Type B pancreatic cell (in vitro differentiated cells): ENCODE measurements at places on chromosomes 3 and 15. TPM values are rescaled to one million over a fixed set of nuclear protein-coding genes. Genes with fewer than 3 reads are reported as not detected.
A peak's percentile ranks its signal among the peaks of the same experiment; 100 is the strongest.

GRCh38 chr3:51687431-51688205 lies 16.6 kb downstream of the TEX264 start:
- H3K4me1 ChIP-seq, result no peaks in the 10 kb centered on the region
- H3K27me3 ChIP-seq, result no peaks in the 10 kb centered on the region
- no peak for DNase-seq
- no peak overlapping the region for H3K4me3 ChIP-seq
- H3K27ac ChIP-seq, result no peak overlapping the region

- peaks cover 19% of the 10 kb centered on the region for H3K4me1 ChIP-seq
- H3K27me3 ChIP-seq, result no peaks in the 10 kb centered on the region
- H3K27ac ChIP-seq, result no peak overlapping the region
- DNase-seq, result no peak
- H3K4me3 ChIP-seq, result no peak overlapping the region
Measured at GRCh38 chr3:70999730-71000129, 583.8 kb downstream of the FOXP1 start.

DNA sequence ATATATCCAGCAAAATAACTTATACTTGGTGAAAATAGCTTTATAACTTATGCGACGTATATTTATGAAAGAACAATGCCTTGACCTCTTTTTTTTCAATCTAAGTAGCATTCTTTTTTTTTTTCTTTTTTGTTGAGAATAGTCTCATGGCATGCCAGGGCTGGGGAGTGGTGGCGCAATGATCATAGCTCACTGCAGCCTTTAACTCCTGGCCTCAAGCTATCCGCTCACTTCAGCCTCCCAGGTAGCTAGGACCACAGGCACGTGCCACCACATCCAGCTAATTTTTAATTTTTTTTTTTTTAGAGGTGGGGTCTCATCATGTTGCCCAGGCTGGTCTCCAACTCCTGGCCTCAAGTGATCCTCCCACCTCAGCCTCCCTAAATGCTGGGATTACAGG lies 43.5 kb downstream of the RAB8B start:
- peaks cover 26% of the 10 kb centered on the region for H3K4me1 ChIP-seq
- no peak for DNase-seq
- H3K27me3 ChIP-seq, result no peaks in the 10 kb centered on the region
- H3K27ac ChIP-seq, result no peak overlapping the region
- H3K4me3 ChIP-seq, result no peak overlapping the region

DNA sequence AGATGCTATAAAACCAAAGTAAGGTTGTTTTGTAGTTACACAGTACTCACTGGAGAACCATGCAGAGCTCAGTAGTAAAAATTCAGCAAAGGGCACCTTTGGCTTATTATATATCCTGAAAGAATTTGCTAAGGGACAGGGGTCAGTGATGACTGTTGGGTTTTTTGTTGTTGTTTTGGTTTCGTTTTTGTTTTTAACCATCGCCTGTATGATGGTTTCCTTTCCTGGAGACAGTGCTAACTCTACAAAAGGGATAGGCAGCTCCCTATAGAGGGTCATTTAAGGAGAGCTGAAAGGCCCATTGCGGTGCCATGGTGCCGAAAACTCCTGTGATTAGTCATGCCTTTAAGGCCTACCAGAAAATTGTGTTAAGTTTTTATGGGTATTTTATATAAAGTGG lies 118.2 kb upstream of the GOLIM4 start:
- H3K36me3 ChIP-seq, result no peaks in the 10 kb centered on the region
- H3K4me1 ChIP-seq, result peaks cover 5% of the 10 kb centered on the region
- DNase-seq, result no peak
- H3K4me3 ChIP-seq, result no peak overlapping the region
- no peaks in the 10 kb centered on the region for H3K27me3 ChIP-seq
- no peak overlapping the region for H3K27ac ChIP-seq

Gene IGSF10
- 6.8 and 10.8 TPM in 2 replicates for total RNA-seq

GRCh38 chr3:156899951-156900350 lies 73.8 kb downstream of the LEKR1 start:
- H3K4me1 ChIP-seq, result no peaks in the 10 kb centered on the region
- no peaks in the 10 kb centered on the region for H3K36me3 ChIP-seq
- no peak for DNase-seq

DNA sequence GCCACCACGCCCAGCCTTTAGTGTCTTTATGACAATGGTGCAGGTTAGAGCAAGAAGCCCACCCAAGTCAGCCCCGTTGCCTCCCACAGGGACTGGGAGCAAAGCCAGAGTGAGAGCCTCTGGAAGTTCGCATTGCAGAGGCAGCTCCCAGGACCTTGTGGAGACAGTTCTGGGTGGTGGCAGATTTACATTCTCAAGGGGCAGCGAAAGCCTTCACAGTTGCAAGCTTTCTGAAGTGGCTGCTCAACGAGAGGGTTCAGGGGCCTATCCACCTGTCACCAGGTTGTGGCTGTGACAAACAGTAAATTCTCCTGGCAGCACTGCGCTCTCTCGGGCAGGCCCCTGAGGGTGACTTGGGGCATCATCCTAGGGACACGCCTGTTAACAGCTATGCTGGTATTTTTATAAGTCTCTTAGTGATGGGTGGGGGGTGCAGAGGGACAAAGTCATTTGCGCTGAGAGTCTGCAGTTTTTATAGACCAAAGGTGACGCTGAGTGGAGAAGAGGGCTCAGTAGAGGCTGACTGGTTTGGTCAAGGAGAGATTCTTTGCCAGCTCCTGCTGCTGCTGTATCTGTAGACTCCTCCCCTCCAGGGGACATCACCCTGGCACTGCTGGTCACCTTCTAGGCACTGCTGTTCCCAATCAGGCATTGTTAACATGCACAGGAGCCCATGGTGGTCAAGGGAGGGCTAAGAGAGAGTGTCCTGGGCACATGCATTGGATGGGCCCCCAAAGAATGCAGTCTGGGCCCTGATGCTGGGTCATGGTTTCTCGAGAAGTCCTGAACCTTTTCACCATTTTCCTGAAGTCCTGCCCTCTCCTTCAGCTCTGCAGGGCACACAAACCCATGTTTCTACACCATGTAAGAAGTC lies 57.5 kb upstream of the KLF13 start:
- H3K4me3 ChIP-seq, result no peak overlapping the region
- H3K36me3 ChIP-seq, result no peaks in the 10 kb centered on the region
- no peak overlapping the region for H3K27ac ChIP-seq
- DNase-seq, result peak; percentile 52

Gene SMCO1
- not detected in 2 replicates for total RNA-seq

Gene MCTP2
- 4.8 and 10.5 TPM in 2 replicates for total RNA-seq

DNA sequence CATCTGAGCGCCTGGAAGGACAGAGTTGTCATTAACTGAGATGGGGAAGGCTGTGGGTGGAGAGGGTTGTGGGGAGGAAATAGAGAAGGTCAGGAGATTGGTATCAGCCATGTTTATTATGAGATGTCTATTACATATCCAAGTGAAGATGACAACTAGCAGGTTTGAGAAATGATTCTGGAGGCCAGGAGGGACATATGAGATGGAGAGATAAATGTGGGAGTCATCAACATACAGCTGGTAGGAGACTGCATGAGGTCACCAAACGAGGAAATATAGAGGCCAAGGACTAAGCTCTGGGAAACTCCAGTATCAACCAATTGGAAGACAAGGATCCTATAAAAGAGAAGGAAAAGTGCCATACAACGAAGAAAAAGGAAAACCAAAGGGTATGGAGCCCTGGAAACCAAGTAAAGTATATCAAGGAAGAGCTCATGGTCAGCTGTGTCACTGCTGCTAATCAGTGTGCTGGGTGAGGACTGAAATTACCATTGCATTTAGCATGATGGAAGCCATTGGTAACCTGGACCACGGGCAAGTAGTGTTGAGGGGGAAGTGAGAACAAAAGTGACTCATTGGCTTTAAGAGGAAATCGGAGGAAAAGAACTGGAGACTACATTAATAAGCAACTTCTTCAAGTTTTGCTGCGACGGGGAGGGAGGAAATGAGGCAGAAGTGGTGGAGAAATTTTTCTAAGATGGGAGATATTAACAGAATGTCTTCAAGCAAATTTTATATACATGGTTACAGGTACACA lies 14.0 kb upstream of the UACA start:
- H3K27ac ChIP-seq, result no peak overlapping the region
- H3K4me1 ChIP-seq, result peaks cover 4% of the 10 kb centered on the region
- H3K4me3 ChIP-seq, result no peak overlapping the region
- no peaks in the 10 kb centered on the region for H3K36me3 ChIP-seq
- no peak for DNase-seq
- peaks cover 4% of the 10 kb centered on the region for H3K27me3 ChIP-seq

GRCh38 chr3:141544697-141545096 lies 57.9 kb downstream of the RASA2 start:
- no peaks in the 10 kb centered on the region for H3K4me1 ChIP-seq
- no peak overlapping the region for H3K27ac ChIP-seq
- no peak for DNase-seq

DNA sequence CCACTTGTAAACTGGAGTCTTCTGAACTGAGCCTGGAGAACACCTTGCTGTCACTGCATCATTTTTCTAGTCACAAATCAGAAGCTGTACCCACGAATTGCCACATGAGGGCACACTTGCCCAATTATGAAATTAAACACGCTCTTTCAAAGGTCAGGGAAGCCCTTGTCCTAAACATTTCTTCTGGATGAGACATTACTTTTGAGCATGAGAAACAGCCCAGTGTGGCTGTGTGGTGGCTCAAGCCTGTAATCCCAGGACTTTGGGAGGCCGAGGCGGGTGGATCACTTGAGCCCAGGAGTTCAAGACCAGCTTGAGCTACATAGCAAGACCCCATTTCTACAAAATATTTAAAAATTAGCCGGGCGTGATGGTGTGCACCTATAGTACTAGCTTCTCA lies 27.5 kb upstream of the CFAP161 start:
- peak overlapping the region; percentile 29 for H3K27ac ChIP-seq
- H3K27me3 ChIP-seq, result peaks cover 44% of the 10 kb centered on the region
- peaks cover 11% of the 10 kb centered on the region for H3K4me1 ChIP-seq
- no peaks in the 10 kb centered on the region for H3K36me3 ChIP-seq

DNA sequence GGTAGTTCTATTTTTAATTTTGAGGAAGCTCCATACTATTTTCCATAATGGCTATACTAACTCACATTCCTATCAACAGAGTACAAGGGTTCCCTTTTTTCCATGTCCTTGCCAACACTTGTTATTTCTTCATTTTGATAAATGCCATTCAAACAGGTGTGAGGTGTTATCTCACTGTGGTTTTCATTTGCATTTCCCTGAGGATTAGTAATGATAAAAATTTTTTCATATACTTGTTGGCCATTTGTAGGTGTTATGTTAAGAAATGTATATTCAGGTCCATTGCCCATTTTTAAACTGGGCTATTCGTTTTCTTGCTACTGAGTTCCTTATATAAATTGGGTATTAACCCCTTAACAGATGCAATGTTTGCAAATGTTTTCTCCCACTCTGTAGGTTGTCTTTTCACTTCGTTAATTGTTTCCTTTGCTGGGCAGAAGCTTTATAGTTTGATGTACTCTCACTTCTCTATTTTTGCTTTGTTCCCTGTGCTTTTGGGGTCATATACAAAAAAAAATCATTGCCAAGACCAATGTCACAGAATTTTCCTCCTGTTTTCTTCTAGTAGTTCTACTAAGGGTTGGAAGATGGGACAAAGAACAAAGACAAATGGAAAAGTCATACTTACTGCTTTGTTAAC lies 11.0 kb upstream of the VPS39 start:
- H3K4me3 ChIP-seq, result no peak overlapping the region
- no peaks in the 10 kb centered on the region for H3K4me1 ChIP-seq
- DNase-seq, result no peak
- H3K36me3 ChIP-seq, result peaks cover 41% of the 10 kb centered on the region

GRCh38 chr15:68278345-68278594 lies 725 bp downstream of the FEM1B start:
- peak overlapping the region; percentile 95 for H3K27ac ChIP-seq
- peak overlapping the region; percentile 100 for H3K4me3 ChIP-seq
- H3K36me3 ChIP-seq, result peaks cover 9% of the 10 kb centered on the region
- H3K27me3 ChIP-seq, result no peaks in the 10 kb centered on the region
- DNase-seq, result peak; percentile 84
- peaks cover 37% of the 10 kb centered on the region for H3K4me1 ChIP-seq

GRCh38 chr3:172155897-172156585 lies 116.7 kb downstream of the FNDC3B start:
- H3K4me3 ChIP-seq, result no peak overlapping the region
- H3K4me1 ChIP-seq, result peaks cover 70% of the 10 kb centered on the region
- peaks cover 11% of the 10 kb centered on the region for H3K36me3 ChIP-seq
- no peak for DNase-seq
- peak overlapping the region; percentile 57 for H3K27ac ChIP-seq
- H3K27me3 ChIP-seq, result no peaks in the 10 kb centered on the region

GRCh38 chr3:25472731-25473130 lies 44.7 kb downstream of the RARB start:
- H3K36me3 ChIP-seq, result no peaks in the 10 kb centered on the region
- no peak for DNase-seq
- no peaks in the 10 kb centered on the region for H3K27me3 ChIP-seq
- peak overlapping the region; percentile 16 for H3K4me3 ChIP-seq
- H3K27ac ChIP-seq, result peak overlapping the region; percentile 13
- peaks cover 54% of the 10 kb centered on the region for H3K4me1 ChIP-seq

DNA sequence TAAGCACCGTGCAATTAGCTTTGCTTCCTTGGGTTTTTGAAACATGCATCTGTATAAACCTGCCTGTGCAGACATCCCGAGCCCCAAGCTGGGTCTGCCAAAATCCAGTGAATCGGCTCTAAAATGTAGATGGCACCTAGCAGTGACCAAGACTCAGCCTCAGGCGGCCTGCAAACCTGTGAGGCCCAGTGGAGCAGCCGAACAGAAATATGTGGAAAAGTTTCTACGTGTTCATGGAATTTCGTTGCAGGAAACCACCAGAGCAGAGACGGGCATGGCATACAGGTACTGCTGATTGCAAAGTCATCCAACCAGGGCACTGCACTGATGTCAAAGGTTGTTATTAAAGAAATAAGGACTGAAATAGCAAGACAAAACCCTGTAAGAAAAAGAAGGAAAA lies 22.8 kb downstream of the KCNAB1 start:
- H3K27me3 ChIP-seq, result peaks cover 6% of the 10 kb centered on the region
- H3K4me3 ChIP-seq, result no peak overlapping the region
- H3K27ac ChIP-seq, result no peak overlapping the region

GRCh38 chr15:25427861-25428260 lies 11.0 kb downstream of the UBE3A start:
- peaks cover 25% of the 10 kb centered on the region for H3K4me1 ChIP-seq
- H3K27ac ChIP-seq, result no peak overlapping the region
- H3K36me3 ChIP-seq, result peaks cover 5% of the 10 kb centered on the region

Gene WDR49
- total RNA-seq, result 0.48 and 1.2 TPM in 2 replicates

DNA sequence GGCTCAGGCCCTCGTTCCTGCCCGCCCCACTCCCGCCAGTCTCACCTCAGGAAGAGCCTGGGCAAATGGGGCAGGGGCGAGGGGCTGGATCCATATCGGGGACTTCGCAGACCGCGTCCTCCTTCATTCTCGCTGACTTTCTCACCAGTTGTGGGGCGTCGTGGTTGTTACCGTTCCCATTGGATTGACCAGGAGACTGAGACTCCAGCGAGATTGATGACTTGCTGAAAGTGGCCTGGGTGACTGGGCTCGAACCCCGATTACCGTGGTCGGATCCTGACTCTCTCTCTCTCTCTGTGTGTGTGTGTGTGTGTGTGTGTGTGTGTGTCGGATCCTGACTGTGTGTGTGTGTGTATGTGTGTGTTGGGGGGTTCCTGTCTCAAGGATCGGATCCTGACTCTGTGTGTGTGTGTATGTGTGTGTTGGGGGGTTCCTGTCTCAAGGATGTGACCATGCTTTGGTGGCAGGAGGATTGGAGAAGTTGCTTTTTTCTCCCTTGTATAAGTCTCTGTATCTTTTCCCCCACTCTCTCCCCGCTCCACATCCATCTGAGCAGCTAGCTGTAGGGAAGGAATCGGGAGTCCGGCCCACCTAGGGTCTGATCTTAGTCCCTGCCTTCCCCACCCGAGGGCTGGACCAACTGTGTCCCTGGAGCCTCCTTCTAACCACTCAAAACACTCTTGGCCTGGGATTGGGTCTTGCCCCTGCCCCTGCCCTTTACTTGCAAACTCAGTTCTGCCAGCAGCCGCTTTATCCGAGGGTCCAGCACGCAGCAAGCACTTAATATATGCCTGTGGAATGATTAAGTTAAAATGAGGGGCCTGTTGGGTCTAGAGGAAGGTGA lies 603 bp downstream of the PLEKHO2 start:
- H3K27ac ChIP-seq, result peak overlapping the region; percentile 82
- H3K36me3 ChIP-seq, result no peaks in the 10 kb centered on the region
- H3K27me3 ChIP-seq, result peaks cover 3% of the 10 kb centered on the region
